Stimulated activated naive B cell treated with anti-CD40 and anti-IgM and Interleukin-4, amounts not matched to agents 10 μg/mL and 1 μg/mL and 100 μg/mL, for 72 hours (primary cell): ENCODE measurements at places on chromosomes 13 and 19.

DNA sequence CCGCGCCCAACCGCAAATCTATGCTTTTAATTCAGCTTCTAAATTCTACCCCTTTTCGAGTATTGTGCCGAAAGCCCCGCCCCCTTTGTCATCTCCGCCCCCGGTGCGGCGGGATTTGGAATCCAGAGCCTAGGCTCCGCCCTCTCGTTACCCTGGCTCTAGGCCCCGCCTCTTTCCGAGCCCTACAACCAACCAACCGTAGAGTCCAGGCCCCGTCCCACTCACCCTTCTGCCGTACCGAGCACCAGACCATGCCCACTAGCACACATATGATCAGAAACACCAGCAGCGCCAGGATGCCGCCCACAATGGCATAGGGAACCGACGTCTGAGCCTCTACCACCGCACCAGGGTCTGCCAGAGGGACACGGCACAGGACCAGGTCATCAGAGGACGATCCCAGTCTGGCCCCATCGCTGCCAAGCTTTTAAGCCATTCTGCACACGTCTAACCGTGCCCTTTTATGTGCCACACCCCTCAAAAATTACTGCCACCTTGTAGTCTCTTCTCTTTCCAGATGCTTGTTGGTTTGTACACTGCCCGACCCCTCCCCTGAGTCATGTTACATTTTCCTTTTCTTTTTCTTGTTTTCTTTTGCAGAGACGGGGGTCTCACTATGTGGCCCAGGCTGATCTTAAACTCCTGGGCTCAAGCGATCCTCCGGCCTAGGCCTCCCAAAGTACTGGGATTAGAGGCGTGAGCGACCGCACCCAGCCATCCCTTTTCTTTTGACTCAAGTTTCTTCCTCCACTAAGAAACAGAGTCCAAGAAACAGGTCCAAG is 4.7 kb upstream of the ZNF428 start:
- peaks cover 25% of the 10 kb centered on the region for H3K27me3 ChIP-seq
- DNase-seq: no peak
- H3K27ac ChIP-seq: no peak overlapping the region
- H3K36me3 ChIP-seq: peaks cover 2% of the 10 kb centered on the region
- H3K4me1 ChIP-seq: peaks cover 22% of the 10 kb centered on the region

DNA sequence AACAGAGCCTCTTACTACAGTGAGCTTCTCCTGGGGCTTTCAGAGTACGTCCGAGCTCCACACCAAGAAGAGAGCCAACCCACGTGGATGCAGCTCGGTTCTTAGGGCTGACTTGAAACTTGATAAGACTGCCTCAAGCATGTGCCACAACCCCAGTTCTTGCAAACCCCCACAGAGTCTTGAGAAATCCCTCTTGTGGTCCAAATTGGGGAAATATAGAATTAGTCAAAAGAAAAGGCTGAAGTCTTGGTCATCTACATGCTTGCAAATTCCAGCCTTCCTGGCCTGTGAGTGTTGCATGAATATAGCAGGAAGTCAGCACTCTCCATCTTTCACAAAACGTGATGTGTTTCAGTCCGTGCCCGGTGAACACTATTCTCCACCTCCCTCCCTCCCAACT is 95.2 kb downstream of the GGACT start:
- H3K4me3 ChIP-seq: no peak overlapping the region
- no peak overlapping the region for H3K27ac ChIP-seq
- H3K4me1 ChIP-seq: no peaks in the 10 kb centered on the region
- H3K36me3 ChIP-seq: no peaks in the 10 kb centered on the region
- no peak for DNase-seq
- H3K27me3 ChIP-seq: no peaks in the 10 kb centered on the region

- H3K4me3 ChIP-seq: no peak overlapping the region
- DNase-seq: no peak
- peaks cover 13% of the 10 kb centered on the region for H3K36me3 ChIP-seq
- H3K4me1 ChIP-seq: peaks cover 7% of the 10 kb centered on the region
- no peaks in the 10 kb centered on the region for H3K27me3 ChIP-seq
Measured at GRCh38 chr19:39307046-39307821, 11.0 kb downstream of the IFNL1 start.

GRCh38 chr13:110911880-110912279 is 3.0 kb downstream of the ANKRD10 start:
- DNase-seq: no peak
- peaks cover 25% of the 10 kb centered on the region for H3K4me1 ChIP-seq
- H3K36me3 ChIP-seq: peaks cover 8% of the 10 kb centered on the region
- H3K27ac ChIP-seq: no peak overlapping the region

DNA sequence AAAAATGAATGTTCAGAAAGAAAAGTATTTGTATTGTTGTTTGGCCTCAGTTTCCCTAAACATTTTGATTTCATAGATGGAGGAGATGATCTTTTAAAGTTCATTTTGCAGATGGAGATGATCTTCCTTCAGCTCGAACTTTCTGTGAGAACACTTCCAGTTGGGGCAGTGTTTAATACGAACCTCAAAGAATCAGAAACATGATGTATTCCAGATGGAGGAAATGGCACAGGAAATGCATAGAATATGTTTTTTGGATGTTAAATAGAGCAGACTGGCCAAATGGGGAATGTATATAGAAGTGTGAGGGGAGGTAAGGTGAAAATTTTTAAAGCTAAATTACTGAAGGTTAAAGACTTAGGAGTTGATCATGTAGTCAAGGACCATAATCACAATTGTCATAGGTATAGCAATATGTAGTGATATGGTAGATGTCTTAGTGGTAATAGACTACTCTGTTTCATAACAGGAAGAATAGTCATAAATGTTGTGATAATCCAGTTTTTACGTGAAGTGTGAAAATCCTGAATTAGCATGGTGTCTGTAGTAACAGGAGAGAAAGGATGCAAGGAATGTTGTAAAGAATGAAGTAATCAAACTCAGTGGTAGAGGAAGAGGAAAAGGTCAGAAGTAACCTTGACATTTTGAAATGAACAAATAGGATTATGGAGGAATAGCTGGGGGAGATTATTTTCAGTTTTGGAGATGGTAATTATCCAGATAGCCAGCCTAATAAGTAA is 5.1 kb downstream of the RAP2A start:
- H3K27ac ChIP-seq: no peak overlapping the region
- H3K27me3 ChIP-seq: no peaks in the 10 kb centered on the region
- H3K4me1 ChIP-seq: peaks cover 9% of the 10 kb centered on the region
- DNase-seq: no peak
- H3K4me3 ChIP-seq: no peak overlapping the region

- H3K27ac ChIP-seq: peak overlapping the region; percentile 87
- no peak overlapping the region for H3K4me3 ChIP-seq
- peaks cover 27% of the 10 kb centered on the region for H3K4me1 ChIP-seq
- DNase-seq: no peak
Measured at GRCh38 chr13:27928353-27928804, 8.6 kb downstream of the PDX1 start.

DNA sequence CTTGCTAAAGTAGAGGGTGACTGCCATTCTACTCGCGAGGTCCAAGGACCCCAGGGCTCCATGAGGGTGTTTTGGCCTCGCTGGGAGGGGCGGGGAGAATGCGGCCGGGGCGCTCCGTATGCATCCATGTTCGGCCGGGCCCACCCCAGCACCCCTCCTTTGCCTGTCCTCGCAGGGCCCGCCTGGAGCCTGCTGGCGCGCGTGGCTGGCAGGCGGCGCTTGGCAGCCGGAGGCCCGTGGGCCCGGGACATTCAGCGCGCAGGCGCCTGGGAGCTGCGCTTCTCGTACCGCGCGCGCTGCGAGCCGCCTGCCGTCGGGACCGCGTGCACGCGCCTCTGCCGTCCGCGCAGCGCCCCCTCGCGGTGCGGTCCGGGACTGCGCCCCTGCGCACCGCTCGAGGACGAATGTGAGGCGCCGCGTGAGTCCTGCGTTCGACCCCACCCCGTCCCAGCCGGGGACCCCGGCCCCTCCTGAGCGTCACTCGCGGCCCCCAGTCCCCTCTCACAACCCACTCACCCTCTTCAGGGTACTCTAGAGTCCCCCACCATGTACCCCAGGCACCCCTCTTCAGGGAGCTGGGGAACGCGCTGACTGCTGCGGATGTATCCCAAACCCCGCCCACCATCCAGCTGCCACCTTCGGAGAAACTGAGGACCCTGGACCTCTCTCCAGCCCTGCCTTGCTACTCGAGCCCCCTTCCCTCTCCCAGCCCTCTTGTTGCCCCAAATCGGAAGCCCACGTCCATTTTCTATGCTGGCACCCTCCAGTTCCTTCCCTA is 4.1 kb downstream of the DLL3 start:
- no peak overlapping the region for H3K27ac ChIP-seq
- H3K27me3 ChIP-seq: peaks cover 54% of the 10 kb centered on the region
- peaks cover 7% of the 10 kb centered on the region for H3K36me3 ChIP-seq
- DNase-seq: peak; percentile 63

GRCh38 chr19:48351341-48351752 is 12.4 kb downstream of the TMEM143 start:
- peaks cover 16% of the 10 kb centered on the region for H3K36me3 ChIP-seq
- H3K27me3 ChIP-seq: no peaks in the 10 kb centered on the region
- H3K4me3 ChIP-seq: no peak overlapping the region
- peaks cover 10% of the 10 kb centered on the region for H3K4me1 ChIP-seq
- no peak overlapping the region for H3K27ac ChIP-seq
- DNase-seq: peak; percentile 56

DNA sequence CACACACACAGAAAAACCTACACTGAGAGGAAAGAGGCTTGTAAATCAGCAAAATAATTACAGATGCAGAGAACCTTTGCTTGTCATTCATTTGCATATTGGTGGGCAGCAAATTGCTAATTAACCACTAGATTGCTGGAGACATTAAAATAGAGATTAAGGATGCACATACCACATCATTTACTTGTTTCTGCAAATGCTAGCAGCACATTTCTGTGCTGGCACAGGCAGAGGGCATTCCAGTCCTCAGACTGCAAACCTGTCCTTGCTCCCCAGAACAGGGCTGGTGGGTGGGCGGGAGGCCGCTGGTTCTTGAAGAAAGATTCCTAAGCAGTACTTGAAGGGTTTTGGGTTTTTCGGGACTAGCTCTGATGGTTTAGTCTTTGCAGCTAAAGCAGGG is 941 bp upstream of the SIAH3 start:
- peaks cover 23% of the 10 kb centered on the region for H3K4me1 ChIP-seq
- peaks cover 63% of the 10 kb centered on the region for H3K27me3 ChIP-seq
- no peak for DNase-seq
- no peak overlapping the region for H3K27ac ChIP-seq
- peaks cover 7% of the 10 kb centered on the region for H3K36me3 ChIP-seq

GRCh38 chr19:5949792-5950305 is 28.1 kb downstream of the RANBP3 start:
- peaks cover 84% of the 10 kb centered on the region for H3K4me1 ChIP-seq
- H3K36me3 ChIP-seq: peaks cover 39% of the 10 kb centered on the region
- no peaks in the 10 kb centered on the region for H3K27me3 ChIP-seq
- no peak overlapping the region for H3K4me3 ChIP-seq
- no peak for DNase-seq

- no peaks in the 10 kb centered on the region for H3K27me3 ChIP-seq
- H3K4me1 ChIP-seq: no peaks in the 10 kb centered on the region
- no peak for DNase-seq
- no peak overlapping the region for H3K4me3 ChIP-seq
- no peak overlapping the region for H3K27ac ChIP-seq
- no peaks in the 10 kb centered on the region for H3K36me3 ChIP-seq
Measured at GRCh38 chr13:104953588-104953987, 1581.9 kb downstream of the EFNB2 start.

DNA sequence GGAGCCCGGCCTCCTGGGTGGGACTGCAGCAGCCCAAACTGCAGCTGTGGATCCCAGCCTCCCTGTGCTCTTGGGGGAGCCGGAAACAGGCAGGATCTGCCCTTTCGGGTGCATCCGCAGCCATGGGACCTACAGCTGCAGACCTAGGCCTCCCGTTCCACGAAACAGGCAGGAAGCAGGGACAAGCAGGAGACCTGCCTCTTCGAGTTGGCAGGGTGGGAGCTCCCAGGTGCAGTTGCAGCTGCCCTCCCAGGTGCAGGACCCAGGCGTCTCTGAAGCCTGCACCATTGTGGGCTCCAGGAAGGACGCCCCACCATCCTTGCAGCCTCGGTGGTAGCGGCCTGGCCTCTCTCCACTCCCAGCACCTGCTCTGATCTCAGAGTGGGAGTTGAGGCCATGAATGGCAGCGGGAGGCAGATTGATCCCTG is 189.0 kb upstream of the KLHL1 start:
- H3K4me3 ChIP-seq: no peak overlapping the region
- no peaks in the 10 kb centered on the region for H3K36me3 ChIP-seq
- H3K4me1 ChIP-seq: no peaks in the 10 kb centered on the region
- no peak for DNase-seq

GRCh38 chr13:50894012-50894411 is 15.6 kb upstream of the RNASEH2B start:
- H3K27me3 ChIP-seq: no peaks in the 10 kb centered on the region
- H3K36me3 ChIP-seq: no peaks in the 10 kb centered on the region
- H3K27ac ChIP-seq: no peak overlapping the region

DNA sequence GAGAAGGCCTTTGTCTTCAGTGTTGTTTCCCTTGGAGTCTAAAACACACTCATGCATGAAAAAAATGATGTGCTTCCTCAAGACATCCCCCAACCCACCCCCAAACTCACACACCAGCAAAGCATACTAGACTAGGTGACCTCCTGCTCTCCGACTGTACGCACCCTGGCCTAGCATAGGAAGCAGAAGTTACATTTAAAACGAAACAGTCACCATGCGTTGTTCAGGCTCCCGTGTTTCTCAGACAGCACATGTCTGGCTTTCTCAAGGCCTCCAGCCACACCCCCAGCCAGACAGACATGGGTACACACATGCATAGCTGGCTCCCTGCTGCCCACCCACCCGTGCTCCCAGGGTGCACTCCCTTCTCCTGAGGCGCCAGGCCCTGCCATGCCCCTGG is 28.7 kb upstream of the C1QTNF9 start:
- H3K4me3 ChIP-seq: no peak overlapping the region
- peaks cover 16% of the 10 kb centered on the region for H3K4me1 ChIP-seq
- H3K27me3 ChIP-seq: no peaks in the 10 kb centered on the region

- H3K27ac ChIP-seq: no peak overlapping the region
- no peak overlapping the region for H3K4me3 ChIP-seq
- no peak for DNase-seq
Measured at GRCh38 chr19:19006213-19006612, 27.1 kb downstream of the SUGP2 start.

GRCh38 chr19:28868836-28869235 is 344.1 kb downstream of the UQCRFS1 start:
- H3K27me3 ChIP-seq: no peaks in the 10 kb centered on the region
- no peak overlapping the region for H3K27ac ChIP-seq
- no peaks in the 10 kb centered on the region for H3K36me3 ChIP-seq
- DNase-seq: no peak
- H3K4me1 ChIP-seq: peaks cover 11% of the 10 kb centered on the region

DNA sequence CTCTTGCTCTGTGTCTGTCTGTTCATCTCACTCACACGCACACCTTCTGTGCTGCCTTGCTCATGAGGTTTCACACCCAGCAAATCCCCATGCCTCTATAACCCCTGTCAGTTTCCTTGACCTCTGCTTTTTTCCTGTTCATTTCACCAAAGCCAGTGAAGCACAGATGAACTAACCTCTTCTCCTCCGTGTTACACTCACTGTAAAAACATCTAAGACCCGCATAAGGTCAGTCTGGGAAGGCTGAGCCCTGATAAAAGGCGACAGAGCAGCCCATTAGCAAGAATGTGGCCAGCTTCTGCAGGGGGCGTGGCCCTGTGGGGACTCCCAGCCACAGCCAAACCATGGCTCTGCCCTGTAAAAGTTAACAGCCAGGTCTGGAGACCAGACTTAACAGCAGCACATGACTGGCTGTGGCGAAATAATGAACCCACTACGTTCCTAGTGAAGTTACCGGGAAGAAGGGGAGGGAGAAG is 42.8 kb upstream of the NPAS1 start:
- H3K27ac ChIP-seq: no peak overlapping the region
- no peaks in the 10 kb centered on the region for H3K27me3 ChIP-seq
- peaks cover 20% of the 10 kb centered on the region for H3K36me3 ChIP-seq
- no peak overlapping the region for H3K4me3 ChIP-seq
- peaks cover 40% of the 10 kb centered on the region for H3K4me1 ChIP-seq
- DNase-seq: no peak
